NCI-H2029 (cell line): ENCODE measurements at places on chromosomes 5 and 9.
A peak's percentile ranks its signal among the peaks of the same experiment; 100 is the strongest.

DNA sequence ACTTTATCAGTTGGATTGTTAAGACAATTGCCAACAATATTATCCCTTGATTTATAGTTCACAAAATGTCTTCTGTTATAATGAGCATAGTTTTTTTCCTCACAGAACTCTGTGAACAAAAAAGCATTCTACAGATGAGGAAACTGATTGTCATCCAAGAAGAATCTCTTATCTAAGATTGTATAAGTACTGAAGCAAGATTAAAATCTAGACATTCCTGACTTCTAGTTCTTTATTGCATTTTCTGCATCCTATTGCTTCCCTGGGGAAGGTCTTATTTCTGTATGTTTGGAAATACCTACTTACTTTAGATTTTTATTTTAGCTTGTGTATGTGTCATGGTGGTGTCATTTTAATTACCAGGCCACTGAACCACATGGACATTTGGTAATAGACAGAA lies 884.9 kb upstream of the WWC1 start:
- DNase-seq = no peak

- no peak for DNase-seq
Observed at GRCh38 chr9:121757281-121757585, 105.8 kb downstream of the DAB2IP start.

GRCh38 chr5:139022528-139022927 lies 147.4 kb upstream of the LRRTM2 start:
- no peak for DNase-seq

DNA sequence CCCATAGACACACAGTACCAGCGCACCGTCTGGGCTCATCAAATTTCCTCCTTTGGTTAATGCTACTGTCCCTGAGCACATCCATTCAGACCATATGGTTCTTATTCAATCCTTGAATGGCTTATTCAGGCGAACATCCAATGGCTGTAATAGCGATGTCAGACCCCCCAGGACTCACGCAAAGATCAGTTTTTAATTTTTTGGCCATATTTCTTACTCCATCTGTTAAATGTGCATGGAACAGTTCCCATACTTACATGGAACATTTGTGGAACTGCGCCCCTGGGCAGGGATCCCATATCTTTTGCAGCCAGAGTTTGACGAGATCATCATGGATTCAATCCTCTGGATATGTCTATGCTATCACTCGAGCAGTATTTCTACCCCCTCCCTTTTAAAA lies 213.2 kb downstream of the ADAMTS6 start:
- no peak for DNase-seq

- no peak for DNase-seq
Observed at GRCh38 chr5:172170251-172170701, 17.7 kb downstream of the STK10 start.

- peak; percentile 61 for DNase-seq
Observed at GRCh38 chr5:106019261-106019660, 1651.5 kb downstream of the EFNA5 start.

DNA sequence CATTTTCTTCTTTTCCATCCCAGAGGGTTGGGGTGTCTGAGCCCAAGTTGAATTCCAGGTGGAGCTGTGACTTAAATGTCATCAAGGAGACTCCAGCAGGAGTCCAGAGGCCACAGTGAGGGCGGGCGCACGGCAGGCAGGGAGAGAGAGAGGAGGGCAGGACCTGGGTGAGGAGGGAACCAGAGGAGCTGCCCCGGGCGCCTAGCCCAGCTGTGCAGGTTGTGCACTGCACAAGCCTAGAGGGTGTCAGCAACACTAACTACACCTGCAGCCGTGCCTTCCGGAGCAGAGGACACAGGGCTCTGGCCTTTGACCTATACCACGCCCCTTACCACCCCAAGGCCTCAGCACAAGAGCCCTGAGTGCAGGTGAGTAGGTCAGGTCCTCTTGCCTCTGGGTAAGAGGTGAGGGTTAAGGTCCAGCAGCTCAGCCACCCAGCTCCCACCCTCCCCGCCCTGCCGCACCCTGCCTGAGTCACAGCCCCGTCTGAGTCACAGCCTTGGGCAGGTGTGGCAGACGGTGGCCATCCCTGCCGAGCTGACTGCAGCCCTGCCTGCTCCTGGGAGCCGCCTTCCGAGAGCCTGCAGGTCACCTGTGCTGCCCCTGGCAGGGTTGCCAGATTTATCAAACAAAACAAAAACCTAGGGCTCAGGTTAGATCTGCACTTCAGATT lies 6.4 kb upstream of the AGPAT2 start:
- DNase-seq = peak; percentile 56

DNA sequence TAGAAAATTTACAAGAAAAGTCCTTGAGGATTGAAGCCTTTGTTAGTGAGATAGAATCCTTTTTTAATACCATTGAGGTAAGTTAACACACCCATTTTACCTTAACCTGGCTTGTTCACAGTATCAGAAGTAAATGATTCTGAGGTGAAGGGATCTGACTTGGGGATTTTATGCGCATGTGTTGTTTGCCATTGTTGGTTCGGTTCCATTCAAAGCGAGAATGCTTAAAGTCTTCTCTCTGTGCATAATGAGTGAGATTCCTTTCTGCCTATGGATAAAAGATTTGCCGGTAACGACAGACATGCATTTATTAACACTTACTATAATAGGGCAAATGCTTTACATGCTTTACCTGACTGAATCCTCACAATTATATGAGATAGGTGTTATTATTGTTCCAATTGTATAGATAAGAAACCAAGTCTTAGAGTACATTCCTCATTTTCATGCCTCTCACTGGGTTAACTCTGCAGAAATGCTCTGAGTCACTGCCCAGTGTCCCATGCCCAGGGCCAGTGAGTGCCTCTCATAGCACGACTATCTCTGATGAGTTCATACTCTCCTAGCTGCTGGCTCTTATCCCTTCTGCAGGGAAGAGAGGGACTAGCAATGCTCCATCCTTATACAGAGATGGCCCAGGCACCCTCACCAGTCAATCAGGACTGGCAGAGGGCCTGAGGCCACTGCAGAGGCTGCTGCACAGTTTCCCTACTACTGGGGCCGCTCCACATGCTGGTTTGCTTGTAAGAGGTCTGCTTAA lies 54.4 kb downstream of the CMYA5 start:
- no peak for DNase-seq

GRCh38 chr9:8140557-8140956 lies 341.0 kb upstream of the DMAC1 start:
- no peak for DNase-seq

DNA sequence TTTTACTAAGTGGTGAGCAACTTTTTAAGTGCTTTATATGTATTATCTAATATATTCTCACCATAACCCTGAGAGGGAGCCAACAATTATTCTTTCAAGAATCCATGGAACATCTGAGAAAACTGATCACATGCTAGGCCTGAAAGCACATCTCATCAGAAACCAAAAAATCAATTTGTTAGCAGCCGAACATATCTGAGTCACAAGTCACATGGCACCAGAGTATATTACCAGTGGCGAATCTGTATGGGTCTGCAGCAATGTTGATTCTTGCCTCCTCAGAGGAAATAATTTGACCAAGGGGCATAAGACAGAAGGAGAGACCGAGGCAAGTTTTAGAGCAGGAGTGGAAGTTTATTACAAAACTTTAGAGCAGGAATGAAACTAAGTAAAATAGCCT lies 25.3 kb upstream of the SIL1 start:
- no peak for DNase-seq

DNA sequence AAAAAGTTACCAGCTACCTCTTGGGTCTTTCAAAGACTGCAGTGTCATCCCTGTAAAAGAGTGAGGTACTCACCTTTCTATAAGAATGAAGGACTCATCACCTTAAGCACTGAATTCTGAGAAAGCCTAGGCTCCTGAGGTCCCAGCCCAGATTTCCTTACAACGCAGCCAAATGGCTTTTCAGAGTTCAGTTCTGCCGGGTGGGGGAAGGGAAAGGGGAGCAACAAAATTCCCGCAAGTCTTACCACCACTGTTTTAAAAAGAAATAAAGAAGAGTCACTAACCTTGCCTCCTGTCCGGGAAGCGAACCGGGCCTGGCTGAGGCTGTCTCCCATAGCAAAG lies 373 bp downstream of the ADAMTS12 start:
- DNase-seq = no peak

GRCh38 chr5:134594797-134595457 lies 37.7 kb downstream of the SAR1B start:
- peak; percentile 15 for DNase-seq
